Lower lobe of right lung (tissue), 2 donors: ENCODE measurements at places on chromosomes 5 and 9. TPM values are rescaled to one million over a fixed set of nuclear protein-coding genes. Genes with fewer than 3 reads are reported as not detected.

Gene DIPK1B
- total RNA-seq, result 15.1 TPM

DNA sequence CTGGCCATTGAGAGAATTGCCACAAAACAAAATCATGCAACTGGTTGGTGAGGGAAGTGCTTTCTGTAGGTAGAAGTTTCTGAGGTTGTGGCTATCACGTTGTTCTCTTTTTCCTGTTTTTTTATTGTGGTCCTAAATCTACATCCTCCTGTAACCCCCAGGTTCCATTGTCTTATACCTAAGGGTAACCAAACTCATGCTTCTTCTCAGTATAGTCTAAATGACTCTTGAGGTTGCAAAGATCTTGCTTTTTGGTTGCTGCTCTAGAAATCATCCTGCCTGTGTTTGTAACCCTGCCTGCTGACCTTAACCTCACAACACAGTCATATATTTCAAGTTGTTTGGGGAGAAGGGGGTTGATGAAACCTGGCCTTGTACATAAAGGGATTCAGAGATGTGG lies 273.1 kb downstream of the CD180 start:
- no peaks in the 10 kb centered on the region for H3K27me3 ChIP-seq
- H3K36me3 ChIP-seq, result no peaks in the 10 kb centered on the region
- DNase-seq, result no peak
- H3K4me3 ChIP-seq, result no peak overlapping the region
- no peaks in the 10 kb centered on the region for H3K4me1 ChIP-seq

GRCh38 chr5:171810227-171810626 lies 24.6 kb downstream of the SMIM23 start:
- peaks cover 5% of the 10 kb centered on the region for H3K4me1 ChIP-seq
- H3K4me3 ChIP-seq, result no peak overlapping the region
- DNase-seq, result no peak
- H3K27me3 ChIP-seq, result peaks cover 5% of the 10 kb centered on the region

DNA sequence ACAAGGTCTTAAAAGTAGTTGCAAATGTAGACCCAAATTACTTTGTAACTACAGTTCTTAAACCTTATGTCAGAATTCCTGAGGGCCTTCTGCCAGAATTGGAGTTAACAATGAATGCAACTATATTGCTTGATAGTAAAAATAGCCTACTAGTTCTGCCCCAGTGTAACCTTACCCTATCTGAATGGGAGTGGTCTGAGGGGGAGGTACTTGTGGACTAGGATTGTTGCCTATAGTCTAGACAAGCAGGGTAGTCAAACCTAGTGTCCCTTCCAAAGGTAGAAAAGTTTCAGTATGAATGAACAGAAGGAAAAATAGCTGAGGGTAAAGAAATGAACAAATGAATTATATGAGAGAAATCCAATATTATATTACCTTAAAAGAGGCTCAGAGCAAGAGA lies 242.2 kb downstream of the PJA2 start:
- no peak for DNase-seq
- H3K36me3 ChIP-seq, result no peaks in the 10 kb centered on the region
- no peak overlapping the region for H3K4me3 ChIP-seq
- no peak overlapping the region for H3K27ac ChIP-seq
- H3K4me1 ChIP-seq, result no peaks in the 10 kb centered on the region
- no peaks in the 10 kb centered on the region for H3K27me3 ChIP-seq

DNA sequence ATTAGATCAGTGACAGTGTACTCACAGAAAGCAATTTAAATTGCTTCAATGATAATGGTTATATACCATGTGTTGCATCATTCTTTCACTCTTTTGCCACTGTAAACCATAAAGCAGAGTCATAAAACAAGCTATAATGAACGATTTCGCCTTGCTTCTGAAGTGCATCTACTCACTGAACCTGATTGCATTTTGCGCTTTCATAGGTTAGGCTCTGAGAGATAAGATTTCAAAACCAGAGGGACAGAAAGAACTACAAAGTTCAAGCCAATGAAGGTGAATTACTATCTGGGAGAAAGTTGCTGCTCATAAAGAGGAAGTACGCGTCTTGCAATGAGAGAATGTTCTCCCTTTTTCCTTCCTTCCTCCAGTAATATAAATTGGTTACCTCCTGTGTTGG lies 412.7 kb downstream of the CETN3 start:
- H3K4me1 ChIP-seq, result no peaks in the 10 kb centered on the region
- H3K36me3 ChIP-seq, result no peaks in the 10 kb centered on the region

DNA sequence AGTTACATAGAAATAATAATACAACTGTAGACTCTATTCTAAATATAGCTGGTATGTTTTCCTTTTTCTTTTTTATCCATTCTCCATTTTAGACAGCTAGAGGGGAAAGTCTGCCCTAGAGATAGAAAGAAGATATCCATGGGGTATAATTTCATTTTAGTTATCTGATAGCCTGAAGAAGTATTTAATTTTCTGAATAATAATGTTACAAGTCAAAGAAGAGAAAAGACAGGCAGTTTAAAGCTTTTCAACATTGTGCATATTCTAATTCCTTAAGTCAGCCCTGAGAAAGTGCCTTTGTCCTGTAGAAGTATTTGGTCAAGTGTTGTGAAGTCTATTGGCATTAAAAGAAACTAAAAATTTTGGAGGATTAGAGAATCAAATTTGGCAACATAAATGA lies 2.5 kb upstream of the VCAN start:
- no peak overlapping the region for H3K27ac ChIP-seq
- no peak for DNase-seq
- H3K36me3 ChIP-seq, result no peaks in the 10 kb centered on the region
- H3K27me3 ChIP-seq, result peaks cover 32% of the 10 kb centered on the region

GRCh38 chr5:84384604-84385575 lies at the start of gene EDIL3:
Gene EDIL3, minus strand, starts transcription at chr5:84384880. Its CDS starts 506 bp downstream, at chr5:84384374.
- peaks cover 18% of the 10 kb centered on the region for H3K4me1 ChIP-seq
- H3K27me3 ChIP-seq, result peaks cover 28% of the 10 kb centered on the region
- H3K27ac ChIP-seq, result peak within 1 kb of the TSS; percentile 28
- DNase-seq, result peak; percentile 53

DNA sequence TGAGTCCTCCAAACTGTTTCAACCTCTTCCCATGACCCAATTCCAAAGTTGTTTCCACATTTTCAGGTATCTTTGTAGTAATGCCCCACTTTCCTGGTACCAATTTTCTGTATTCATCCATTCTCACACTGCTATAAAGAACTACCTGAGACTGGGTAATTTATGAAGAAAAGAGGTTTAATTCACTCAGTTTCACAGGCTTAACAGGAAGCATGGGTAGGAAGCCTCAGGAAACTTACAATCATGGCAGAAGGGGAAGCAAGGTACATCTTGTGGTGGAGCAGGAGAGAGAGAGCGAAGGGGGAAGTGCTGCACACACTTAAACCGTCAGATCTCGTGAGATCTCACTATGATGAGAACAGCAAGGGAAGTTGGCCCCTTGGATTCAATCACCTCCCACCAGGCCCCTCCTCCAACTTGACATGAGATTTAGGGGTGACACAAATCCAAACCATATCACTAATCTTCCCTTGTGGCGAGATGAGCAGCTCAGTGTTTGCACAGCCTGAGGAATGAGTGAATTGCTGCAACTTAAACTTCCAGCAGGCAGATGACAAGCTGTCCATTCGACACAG lies 42.9 kb downstream of the TRIP13 start:
- H3K27me3 ChIP-seq, result no peaks in the 10 kb centered on the region
- no peak overlapping the region for H3K4me3 ChIP-seq
- no peak for DNase-seq
- no peak overlapping the region for H3K27ac ChIP-seq
- H3K4me1 ChIP-seq, result no peaks in the 10 kb centered on the region

Gene IL4
- not detected for total RNA-seq

DNA sequence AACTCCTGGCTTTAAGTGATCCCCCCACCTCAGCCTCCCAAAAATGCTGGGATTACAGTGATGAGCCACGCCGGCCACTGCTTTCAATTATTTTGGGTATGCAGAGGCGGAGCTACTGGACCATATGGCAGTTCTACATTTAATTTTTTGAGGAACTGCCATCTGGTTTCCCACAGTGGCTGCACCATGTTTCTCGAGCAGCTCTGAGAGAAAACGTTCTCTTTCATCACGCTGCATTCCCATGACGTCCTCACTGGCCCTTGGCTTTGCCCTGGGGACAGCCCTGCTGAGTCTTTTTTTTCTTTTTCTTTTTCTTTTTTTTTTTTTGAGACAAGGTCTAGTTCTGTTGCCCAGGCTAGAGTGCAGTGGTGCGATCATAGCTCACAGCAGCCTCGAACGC lies 35.5 kb upstream of the GRHPR start:
- no peak overlapping the region for H3K4me3 ChIP-seq
- no peaks in the 10 kb centered on the region for H3K27me3 ChIP-seq
- H3K27ac ChIP-seq, result no peak overlapping the region
- DNase-seq, result no peak
- H3K4me1 ChIP-seq, result no peaks in the 10 kb centered on the region

DNA sequence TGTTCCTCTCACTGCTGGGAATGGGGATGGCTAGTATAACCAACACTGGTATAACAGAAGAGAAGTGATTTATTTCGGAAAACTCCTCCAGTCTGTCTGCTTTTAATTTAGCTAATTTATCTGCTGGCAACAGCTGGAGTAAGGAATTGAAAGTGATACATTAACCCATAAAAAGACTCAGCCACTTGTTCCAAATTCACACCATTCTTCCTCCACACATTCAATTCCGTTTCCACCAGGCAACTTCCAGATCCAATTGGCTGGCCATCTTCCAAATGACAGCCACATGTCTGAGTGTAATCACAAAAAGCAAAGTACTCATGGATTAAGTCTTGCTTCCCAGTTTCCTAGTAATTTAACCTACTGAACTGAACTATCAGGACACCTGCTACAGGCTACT lies 77.1 kb upstream of the RETREG1 start:
- H3K27me3 ChIP-seq, result no peaks in the 10 kb centered on the region
- H3K4me3 ChIP-seq, result no peak overlapping the region
- H3K4me1 ChIP-seq, result no peaks in the 10 kb centered on the region

Gene PPP2R2B
- 0.95 TPM for total RNA-seq

Gene SPINK6
- not detected for total RNA-seq

Gene NOXA1
- total RNA-seq, result 6.9 TPM

Gene FBP2
- not detected for total RNA-seq

- H3K4me3 ChIP-seq, result no peak overlapping the region
- H3K36me3 ChIP-seq, result no peaks in the 10 kb centered on the region
- H3K27ac ChIP-seq, result no peak overlapping the region
- no peaks in the 10 kb centered on the region for H3K4me1 ChIP-seq
Measured at GRCh38 chr5:165209101-165209727, 1703.8 kb downstream of the MAT2B start.

DNA sequence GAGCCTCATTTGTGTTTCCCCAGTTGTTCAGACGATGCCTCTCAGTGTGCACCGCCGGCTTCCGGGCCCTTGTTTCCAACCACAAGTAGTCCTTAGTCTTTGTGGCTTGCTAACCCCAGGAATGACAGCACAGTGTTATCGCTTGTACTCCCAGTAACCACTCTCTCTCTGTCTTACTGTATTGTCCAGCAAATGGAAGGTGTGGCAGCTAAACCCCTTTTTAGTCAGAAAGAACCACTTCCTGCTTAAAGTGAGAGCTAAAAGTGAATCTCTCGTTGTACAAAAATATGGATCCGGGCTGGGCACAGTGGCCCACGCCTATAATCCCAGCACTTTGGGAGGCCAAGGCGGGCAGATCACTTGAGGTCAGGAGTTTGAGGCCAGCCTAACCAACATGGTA lies 61.3 kb downstream of the ENC1 start:
- no peak overlapping the region for H3K27ac ChIP-seq
- H3K27me3 ChIP-seq, result no peaks in the 10 kb centered on the region
- DNase-seq, result no peak
- peaks cover 25% of the 10 kb centered on the region for H3K4me1 ChIP-seq
- H3K4me3 ChIP-seq, result no peak overlapping the region
- no peaks in the 10 kb centered on the region for H3K36me3 ChIP-seq

DNA sequence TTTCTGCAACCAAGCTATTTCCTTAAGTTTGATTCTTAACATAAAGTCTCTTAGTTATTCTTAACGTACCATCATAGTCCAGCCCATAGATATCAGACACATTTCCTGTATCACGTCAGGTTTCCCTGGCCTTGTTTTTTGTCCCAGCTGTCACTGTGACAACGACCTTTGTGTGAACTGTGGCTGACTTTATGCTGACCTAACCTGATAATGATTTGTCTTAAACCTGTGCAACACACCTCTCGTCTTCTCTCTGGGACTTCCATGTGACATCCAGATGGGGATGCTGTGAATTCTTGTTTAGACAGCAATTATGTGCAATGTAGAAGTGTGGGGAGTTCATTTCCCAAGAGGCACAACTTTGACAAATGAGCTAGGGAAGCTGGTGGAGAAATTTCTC lies 662.8 kb downstream of the PTPRD start:
- H3K27me3 ChIP-seq, result no peaks in the 10 kb centered on the region
- DNase-seq, result no peak
- no peak overlapping the region for H3K27ac ChIP-seq
- no peak overlapping the region for H3K4me3 ChIP-seq
- no peaks in the 10 kb centered on the region for H3K36me3 ChIP-seq
- H3K4me1 ChIP-seq, result no peaks in the 10 kb centered on the region

Gene PCDHB11
- total RNA-seq, result 2.7 TPM

DNA sequence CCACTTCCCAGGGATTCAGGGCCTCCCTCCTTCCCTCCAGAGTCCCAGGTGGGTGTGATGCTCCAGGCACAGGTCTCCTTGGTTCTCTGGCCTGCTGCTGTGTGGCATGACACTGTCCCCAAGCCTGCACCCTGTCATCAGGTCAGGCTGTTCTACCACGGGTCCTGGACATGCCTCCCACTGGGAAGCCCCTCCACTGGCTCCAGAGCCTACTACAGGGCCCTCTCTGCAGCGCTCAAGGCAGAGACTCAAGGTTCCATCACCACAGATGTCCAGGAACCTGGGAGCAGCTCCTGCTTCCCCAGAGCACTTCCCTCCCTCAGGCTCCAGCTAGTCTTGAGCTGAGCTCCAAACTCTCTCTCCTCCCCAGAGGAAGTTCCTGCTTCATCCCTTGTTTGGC lies 237.3 kb downstream of the PBX3 start:
- no peaks in the 10 kb centered on the region for H3K27me3 ChIP-seq
- no peaks in the 10 kb centered on the region for H3K4me1 ChIP-seq
- DNase-seq, result no peak
- H3K27ac ChIP-seq, result no peak overlapping the region

- DNase-seq, result no peak
- H3K36me3 ChIP-seq, result no peaks in the 10 kb centered on the region
- H3K4me3 ChIP-seq, result no peak overlapping the region
- H3K4me1 ChIP-seq, result no peaks in the 10 kb centered on the region
Measured at GRCh38 chr9:88236511-88237478, 98.5 kb upstream of the SPATA31C2 start.

Gene STOML2
- total RNA-seq, result 59.0 TPM

DNA sequence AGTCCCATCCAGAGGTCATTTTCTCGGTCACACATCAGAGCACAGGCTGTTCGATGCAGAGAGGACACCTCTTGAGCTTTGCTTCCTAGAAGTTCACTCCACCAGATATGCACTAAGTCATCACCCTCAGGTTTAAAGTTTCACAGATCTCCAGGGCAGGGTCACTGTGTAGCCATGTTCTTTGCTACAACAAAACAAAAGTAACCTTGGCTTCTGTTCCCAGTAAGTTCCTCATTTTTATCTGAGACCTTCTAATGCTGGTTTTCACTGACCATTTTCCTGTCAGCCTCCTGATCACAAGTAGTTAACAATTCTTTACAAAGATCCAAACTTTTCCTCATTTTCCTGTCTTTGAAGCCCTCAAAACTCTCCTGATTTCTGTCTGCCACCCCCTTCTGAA lies 97.5 kb upstream of the CTSV start:
- H3K36me3 ChIP-seq, result no peaks in the 10 kb centered on the region
- H3K27me3 ChIP-seq, result no peaks in the 10 kb centered on the region
- no peak overlapping the region for H3K4me3 ChIP-seq
- no peak overlapping the region for H3K27ac ChIP-seq
- H3K4me1 ChIP-seq, result no peaks in the 10 kb centered on the region
- DNase-seq, result no peak
